GM19239 (cell line): ENCODE measurements at places on chromosomes 6 and 20.

GRCh38 chr6:139518556-139519091, 144.2 kb upstream of the CITED2 start:
- no peak for DNase-seq

DNA sequence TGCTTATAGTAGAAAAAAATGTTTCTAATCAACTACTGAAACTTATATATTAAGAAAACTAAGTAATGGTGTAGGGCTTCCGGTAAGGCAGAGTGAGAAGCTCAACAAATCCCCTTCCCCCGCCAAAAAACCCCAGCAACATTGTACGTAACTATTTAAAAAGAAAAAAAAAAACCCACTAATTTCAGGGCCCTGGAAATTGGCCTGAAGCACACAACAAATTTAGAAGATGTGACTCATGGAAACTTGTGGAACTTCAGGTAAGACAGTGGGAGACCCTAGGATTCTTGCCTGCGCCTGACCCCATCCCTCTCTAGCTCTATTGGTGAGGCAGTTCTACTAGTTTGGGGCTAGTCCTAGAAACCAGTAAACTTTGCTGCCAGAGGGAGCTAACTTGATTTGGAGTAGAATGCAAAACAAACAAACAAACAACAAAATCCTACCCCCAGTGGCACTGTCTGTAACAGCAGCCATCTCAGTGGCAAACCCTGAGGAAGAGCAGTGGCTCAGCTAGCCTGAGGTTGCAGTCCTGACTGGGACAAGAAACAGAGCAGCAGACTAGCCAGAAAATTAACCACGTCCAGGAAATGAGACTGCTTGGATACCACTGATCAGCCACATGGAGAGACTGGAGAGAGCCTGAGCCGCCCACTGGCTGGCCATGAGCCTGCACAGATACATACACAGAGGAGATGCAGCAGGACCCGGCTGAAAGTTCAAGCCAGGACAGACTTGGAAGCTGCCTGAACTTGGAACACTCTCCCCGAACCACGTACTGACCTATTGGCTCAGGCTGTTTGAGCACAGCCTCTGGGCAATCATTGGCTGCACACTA, 135.1 kb downstream of the TBXT start:
- no peak for DNase-seq

- no peak for DNase-seq
These were observed 2.5 kb downstream of the COX4I2 start for GRCh38 chr20:31640259-31640658.

- no peak for DNase-seq
These were observed 207.4 kb downstream of the MYLK4 start for GRCh38 chr6:2543321-2543720.

DNA sequence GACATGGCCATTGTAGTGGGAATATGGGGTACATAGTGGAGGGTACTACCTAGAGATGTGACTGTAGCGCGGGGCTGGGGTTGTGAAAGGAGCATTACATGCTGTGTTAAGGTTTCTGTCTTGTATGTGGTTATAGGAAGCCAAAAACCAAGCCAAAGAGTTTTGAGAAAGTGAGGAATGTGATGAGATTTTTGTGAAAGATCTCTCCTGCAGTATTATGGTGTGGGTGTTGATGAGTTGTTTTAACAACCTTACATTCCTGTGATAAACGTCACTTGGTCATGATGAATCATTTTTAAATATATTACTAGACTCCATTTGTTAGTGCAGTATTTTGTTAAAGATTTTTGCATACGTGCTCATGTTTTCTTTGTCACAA, 48.9 kb downstream of the ZFAND3 start:
- DNase-seq, result no peak

DNA sequence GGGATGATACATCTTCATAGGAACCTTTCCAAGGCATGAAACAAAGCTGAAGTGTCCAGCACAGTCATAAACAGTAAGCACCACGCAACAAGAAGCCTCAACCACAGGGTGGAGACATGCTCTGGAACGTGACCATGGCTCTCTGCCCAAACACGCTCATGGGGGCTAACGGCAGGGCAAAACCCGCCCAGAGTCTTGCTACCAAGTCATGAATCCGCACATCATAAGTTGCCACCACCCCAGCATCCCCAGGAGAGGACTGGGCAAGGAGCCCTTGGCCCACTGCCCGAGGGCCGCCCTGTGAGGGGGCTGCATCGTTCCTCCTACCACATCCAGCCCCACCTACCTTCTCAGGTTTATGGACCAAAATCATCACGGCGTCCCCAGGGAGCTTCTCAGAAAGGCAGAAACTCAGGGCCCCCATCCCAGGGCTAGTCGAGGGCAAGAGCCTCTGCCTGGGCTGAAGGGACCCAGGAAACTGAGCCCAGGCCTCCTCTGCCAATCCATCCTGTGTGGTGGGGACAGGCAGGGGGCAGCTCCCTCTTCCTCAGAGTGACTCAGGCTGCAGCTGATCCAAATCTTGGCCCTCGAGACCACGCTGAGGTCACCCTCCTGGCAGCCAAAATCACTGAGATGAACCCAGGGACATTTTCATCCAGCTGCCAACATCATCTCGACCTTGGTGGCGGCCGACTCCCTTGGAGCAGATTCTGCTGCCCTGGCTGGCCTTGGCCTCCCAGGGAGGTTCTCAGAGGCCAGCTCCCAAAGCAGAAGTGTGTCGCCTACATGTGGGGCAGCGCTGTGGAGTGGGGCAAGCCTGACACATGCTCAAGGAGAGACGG, 42.6 kb downstream of the BMP7 start:
- DNase-seq, result no peak

- DNase-seq, result no peak
These were observed 1.7 kb upstream of the C20orf203 start for GRCh38 chr20:32675223-32675975.

GRCh38 chr20:24828992-24829648, 119.9 kb upstream of the CST7 start:
- no peak for DNase-seq

- DNase-seq, result no peak
These were observed 72.3 kb upstream of the IPCEF1 start for GRCh38 chr6:154428897-154429296.

GRCh38 chr6:119879731-119880130, 530.2 kb upstream of the MAN1A1 start:
- DNase-seq, result no peak

DNA sequence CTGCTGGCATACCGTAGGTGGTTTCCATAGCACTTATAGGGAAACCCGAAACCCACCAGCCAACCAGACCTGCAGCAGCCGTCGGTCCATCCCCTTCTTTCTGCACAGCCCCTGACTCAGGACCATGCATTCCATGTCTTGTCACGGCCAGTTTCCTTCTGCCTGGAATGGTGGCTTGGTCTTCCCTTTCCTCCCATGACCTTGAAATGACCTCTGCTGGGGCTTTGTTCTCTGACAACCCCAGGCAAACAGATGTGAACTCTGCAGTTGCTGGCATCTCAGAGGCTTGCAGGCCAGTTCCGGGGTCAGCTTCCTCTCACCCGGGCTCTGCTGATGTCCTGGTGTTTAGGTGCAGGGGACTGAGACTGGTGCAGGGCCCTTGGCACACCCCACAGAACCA, 250.8 kb downstream of the SMOC2 start:
- DNase-seq, result no peak

DNA sequence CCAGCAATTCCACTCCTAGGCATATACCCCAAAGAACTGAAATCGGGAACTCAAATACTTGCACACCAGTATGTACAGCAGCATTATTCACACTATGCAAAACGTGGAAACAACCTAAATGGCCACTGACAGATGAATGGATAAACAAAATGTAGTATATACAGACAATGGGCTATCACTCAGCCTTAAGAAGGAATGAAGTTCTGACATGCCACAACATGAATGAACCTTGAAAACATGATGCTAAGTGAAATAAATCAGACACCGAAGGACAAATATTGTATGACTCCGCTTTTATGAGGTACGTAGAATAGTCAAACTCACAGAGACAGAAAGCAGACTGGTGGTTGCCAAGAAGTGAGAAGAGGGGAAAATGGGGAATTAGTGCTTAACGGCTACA, 59.1 kb upstream of the CCN6 start:
- DNase-seq, result no peak

DNA sequence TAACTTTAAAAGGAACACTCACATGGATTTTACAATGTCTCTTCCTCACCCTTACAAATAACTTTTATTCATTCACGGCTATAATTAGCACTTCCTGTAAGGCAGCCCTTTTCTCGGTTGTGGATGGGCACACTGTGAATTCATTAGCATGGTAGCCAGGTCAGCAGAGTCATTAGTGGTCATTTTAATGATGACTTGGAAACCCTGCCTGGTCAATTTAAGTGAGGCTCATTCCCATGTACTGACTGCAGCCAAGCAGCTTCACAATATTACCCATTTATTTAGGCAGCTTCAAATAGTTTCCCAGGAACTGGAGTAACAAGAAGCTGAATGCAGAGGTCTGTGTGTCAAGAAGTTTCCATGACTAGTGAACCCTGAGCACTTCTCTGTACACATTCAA, 248.8 kb downstream of the KHDC1L start:
- DNase-seq, result no peak

DNA sequence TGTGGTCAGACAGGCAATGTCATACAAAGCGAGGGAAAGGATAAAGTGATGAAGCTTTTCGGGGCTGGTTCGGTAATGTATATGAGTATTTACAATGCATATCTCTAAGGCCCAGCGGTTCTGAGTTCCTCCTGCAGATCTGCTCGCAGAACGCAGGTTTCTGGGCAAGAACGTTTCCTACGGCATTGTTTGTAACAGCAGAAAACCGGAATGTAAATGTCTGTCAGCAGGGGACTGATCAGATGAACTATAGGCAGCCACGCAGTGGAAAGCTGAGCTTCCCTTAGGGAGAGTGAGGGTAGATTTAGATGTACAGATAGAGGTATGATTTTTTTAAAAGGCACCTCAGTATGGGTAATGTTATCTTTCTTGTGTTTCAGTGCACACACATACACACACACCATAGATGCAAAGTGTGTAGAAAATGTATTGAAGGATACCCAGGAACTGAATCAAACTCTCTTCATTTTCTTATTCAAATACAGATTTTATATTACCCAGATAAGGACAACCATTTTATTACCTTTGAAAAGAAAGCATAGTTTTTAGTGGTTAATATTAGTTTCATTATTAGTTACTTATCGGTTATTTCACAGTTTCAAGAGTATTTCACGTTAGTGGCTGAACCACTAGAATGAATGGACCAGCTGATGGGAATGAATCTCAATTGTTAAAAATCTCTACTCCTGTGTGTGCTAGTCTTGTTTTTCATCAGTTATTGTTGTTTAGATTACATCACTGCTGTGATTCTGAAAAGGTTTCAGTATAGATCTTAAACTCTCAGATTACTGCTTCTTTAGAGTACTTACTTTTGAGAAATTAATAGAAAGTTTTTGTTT, 56.2 kb downstream of the SNX9 start:
- peak; percentile 16 for DNase-seq

DNA sequence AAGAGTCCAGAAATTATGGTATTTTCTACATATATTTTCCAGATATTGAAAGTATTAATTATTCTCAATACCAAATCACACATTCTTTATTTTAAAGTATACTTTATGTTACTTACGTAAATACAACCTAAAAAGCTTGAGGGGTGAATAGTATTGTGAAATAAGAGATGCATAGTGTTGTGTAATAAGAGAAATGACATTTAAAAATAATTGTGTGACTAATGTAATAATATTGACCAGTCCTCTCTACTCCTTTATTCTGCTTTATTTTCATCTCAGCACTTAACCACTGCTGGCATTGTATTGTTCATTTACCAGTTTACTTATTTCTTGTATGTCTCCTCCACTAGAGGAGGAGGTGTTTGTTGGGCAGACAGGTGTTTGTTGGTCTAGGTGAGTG, 135.6 kb downstream of the EYA4 start:
- DNase-seq, result no peak

- DNase-seq, result no peak
These were observed 817.1 kb downstream of the KIF16B start for GRCh38 chr20:15756002-15756753.

- DNase-seq, result no peak
These were observed 142.4 kb upstream of the TNFAIP3 start for GRCh38 chr6:137724495-137725211.

DNA sequence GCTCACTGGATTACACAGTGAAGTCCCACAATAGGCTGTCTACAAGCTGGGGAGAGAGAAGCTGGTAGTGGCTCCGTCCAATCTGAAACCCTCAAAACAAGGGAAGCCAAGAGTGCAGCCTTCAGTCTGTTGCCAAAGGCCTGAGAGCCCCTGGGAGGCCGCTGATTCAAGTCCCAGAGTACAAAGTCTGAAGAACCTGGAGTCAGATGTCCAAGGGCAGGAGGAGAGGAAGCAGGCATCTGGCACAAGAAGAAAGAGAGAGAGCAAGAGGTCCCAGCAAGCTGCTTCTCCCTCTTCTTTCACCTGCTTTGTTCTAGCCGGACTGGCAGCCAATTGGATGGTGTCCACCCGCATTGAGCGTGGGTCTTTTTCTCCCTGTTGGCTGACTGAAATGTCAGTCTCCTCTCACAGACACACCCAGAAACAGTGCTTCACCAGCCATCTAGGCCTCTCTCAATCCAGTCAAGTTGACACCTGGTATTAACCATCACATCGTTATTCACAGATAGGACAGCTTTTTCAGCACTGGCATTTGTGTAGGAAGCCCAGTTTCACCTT, 51.2 kb downstream of the CRYBG1 start:
- DNase-seq, result no peak

GRCh38 chr20:5660346-5660745, 89.9 kb upstream of the SHLD1 start:
- DNase-seq, result no peak

GRCh38 chr6:13395272-13396237, 67.2 kb upstream of the TBC1D7 start:
- DNase-seq, result peak; percentile 22

DNA sequence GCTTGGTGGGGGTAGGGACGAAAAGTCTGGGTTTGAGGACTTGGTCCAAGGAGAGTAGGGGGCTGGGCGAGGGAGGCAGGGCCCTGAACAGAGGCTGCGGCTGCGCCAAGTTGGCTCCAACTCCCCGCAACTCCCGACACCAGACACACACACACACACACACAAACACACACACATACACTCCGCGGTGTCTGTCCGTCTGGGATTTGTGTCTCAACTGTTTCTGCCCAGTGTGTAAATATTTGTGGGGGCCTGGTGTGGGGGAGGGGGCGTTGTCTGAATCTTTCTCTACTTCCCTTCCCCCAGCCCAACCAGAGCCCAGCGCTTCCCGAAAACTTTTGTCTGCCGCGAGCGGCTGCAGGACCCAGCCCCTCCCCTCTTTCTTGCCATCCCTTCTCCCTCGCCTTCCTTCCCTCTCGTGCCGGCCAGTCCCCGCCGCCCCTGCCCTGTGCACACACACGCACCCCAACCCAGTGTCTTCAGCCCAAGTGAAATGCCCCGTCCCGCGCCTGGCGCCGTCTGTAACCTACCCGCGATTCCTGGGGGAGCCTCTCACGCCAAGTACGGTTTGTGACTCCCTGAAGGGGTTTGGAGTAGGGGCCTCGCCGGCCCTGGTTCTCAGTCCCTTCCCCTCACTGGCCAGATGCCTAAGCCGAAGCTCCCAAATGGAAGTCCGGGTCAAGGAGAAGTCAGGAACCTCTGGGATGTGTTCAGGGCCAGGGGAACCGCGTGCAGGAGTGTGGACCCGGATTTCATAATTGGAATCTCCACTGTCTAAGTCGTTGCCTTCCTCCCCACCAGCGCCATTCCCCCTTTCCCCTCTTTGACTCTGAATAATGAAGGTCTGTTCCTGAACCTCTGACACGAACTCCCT, 904 bp downstream of the MDFI start:
- no peak for DNase-seq
